ENCODE measurements at places on chromosomes 1 and 21. TPM values are rescaled to one million over a fixed set of nuclear protein-coding genes. Genes with fewer than 3 reads are reported as not detected.
A peak's percentile ranks its signal among the peaks of the same experiment; 100 is the strongest.

Gene OLIG2
- total RNA-seq, result not detected

Gene KRTAP10-6
- not detected for total RNA-seq

Gene TXNIP
- total RNA-seq, result 87.8 TPM

Gene SELP
- not detected for total RNA-seq

Gene SHE
- total RNA-seq, result not detected

Gene COL9A2
- total RNA-seq, result 7.3 TPM

DNA sequence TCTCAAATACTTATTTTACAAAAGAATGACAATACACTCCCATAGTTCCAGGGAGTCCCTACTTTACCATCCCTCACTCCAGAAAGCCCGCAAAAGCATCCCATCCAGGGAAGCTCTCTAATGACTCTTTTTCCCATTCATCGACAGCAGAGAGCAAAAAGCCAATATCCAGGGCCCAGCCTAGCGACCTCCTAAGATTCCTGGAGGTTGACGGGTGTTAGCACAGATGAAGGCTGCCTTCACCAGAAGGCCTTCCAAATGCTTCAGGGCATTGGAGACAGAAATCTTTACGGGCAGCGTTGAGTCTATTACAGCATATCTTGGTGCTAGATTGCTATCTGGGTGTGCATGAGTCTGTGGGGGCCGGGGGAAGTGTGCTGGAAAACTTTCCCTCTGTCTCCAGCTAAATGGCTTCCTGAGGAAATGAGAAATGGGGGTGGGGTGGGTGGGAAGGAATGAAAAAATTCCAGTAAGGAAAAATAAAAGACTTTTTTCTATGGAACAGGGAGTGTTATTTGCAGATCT is 136.6 kb downstream of the PROX1 start:
- peaks cover 28% of the 10 kb centered on the region for H3K27me3 ChIP-seq
- H3K27ac ChIP-seq, result no peak overlapping the region
- H3K4me1 ChIP-seq, result no peaks in the 10 kb centered on the region
- DNase-seq, result no peak
- no peaks in the 10 kb centered on the region for H3K36me3 ChIP-seq
- no peak overlapping the region for H3K4me3 ChIP-seq

- H3K4me3 ChIP-seq, result no peak overlapping the region
- DNase-seq, result no peak
- H3K4me1 ChIP-seq, result no peaks in the 10 kb centered on the region
These were observed 30.1 kb upstream of the DNAJC6 start for GRCh38 chr1:65279070-65279779.

DNA sequence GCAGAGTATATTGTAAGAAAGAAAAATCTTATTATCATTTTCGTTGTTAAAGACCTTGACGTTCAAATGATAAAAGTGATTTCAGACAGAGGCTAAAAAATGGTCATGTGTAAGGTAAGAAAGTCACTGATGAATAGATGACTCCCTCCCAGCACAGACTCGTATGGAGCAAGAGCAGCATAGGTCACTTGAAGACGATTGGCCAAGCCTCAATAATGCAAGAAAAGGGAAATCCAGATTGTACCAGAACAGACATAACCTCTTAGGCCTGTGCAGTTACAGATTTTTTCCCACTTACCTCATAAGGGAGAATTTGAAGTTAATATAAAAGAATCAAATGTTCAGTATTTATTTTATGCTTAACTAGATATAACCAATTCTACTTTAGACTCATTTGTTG is 16.3 kb upstream of the OLFML2B start:
- no peak for DNase-seq
- H3K4me1 ChIP-seq, result no peaks in the 10 kb centered on the region
- no peak overlapping the region for H3K27ac ChIP-seq

GRCh38 chr1:112954945-112955772 is 837 bp downstream of the SLC16A1 start:
- peak; percentile 72 for DNase-seq
- no peaks in the 10 kb centered on the region for H3K27me3 ChIP-seq
- H3K4me1 ChIP-seq, result peaks cover 48% of the 10 kb centered on the region

- H3K36me3 ChIP-seq, result peaks cover 10% of the 10 kb centered on the region
- no peak overlapping the region for H3K27ac ChIP-seq
- DNase-seq, result no peak
- no peaks in the 10 kb centered on the region for H3K27me3 ChIP-seq
- H3K4me1 ChIP-seq, result peaks cover 2% of the 10 kb centered on the region
These were observed 14.1 kb downstream of the PEA15 start for GRCh38 chr1:160219062-160219929.

DNA sequence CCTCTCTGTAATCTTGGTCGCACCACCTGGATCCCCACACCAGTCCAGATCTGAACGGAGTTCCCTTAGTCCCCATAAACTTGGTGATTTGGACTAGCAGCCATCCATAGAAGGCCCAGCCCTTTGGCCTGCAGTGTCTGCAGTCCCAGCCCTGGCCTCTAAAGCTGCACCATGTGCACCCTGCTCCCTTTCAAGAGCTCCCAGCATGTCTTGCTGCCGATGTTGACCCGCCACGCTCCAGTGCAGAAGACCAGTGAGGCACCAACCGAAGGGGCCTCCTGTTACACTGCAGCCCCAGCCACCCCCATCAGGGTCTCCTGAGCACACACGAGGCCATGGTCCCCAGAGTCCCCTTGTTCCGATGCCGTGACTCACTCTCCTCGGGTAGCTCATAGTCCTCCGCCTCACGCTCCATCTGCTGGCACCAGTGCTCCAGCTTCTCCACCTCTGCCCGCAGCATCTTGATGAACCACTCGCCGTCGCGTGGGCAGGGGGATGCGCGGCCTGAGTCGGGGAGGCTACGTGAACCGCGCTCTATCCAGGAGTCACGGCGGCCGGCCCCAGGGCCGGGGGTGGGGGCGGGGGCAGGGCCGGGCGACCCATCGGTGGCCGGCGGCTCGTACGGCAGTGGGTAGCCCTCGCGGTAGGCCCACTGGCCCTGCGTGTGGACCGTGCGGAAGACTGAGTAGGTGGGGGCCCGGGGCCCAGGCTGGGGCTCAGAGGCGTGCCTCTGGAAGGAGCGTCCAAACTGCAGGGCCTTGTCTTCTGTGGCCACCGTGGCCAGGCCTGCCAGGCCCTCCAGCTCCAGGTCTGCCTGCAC is 8.9 kb upstream of the SMIM12 start:
- H3K4me3 ChIP-seq, result peak overlapping the region; percentile 51
- no peak for DNase-seq
- H3K27ac ChIP-seq, result peak overlapping the region; percentile 72
- H3K4me1 ChIP-seq, result peaks cover 13% of the 10 kb centered on the region

DNA sequence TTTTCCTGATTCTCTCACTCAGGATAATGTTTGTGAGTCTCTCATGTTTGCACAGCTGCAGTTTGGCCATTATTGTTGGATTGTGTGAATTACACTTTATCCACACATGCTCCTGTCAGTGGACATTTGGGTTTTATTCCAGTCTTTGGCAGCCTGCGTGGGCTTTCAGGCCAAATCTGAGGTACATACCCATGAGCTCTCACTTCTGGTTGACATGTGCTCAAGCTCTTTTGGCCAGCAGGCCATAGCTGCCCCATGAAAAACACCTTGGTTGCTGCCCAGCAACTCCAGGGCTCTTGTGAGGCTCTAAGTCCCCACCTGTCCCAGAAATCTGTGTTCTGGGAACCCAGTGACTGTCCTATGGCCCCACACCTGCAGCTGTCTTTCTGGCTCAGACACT is 124.5 kb upstream of the GALNT2 start:
- no peak overlapping the region for H3K27ac ChIP-seq
- H3K27me3 ChIP-seq, result peaks cover 14% of the 10 kb centered on the region

Measured in natural killer cell treated with Interleukin-12 subunit alpha and Interleukin-12 subunit beta and Interleukin-15 and Interleukin-18, amount 100 ng/mL, for 72 hours (primary cell).